Lung (tissue), 17 donors: ENCODE measurements at places on chromosomes 2 and 18.

DNA sequence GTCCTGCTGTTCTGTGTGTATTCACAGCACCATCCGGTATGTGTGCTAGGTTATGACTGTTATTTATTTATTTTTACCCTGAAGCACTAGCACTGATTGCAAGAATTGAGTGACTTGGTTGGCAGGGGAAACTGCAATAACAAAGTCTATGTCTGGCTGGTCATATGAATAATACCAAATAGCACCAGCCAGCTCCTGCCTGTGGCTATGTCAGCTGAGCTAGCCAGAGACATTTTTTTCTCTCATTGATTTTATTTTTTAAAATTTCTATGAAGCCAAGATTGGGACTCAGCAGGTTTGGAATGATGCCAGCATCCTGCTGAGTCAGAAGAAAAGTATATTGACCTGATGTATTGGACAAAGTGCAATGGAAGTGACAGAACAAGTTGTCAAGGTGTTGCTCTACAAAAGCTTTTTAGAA is 188.5 kb upstream of the CDH2 start:
- H3K27ac ChIP-seq = no peak overlapping the region
- H3K4me1 ChIP-seq = no peaks in the 10 kb centered on the region

DNA sequence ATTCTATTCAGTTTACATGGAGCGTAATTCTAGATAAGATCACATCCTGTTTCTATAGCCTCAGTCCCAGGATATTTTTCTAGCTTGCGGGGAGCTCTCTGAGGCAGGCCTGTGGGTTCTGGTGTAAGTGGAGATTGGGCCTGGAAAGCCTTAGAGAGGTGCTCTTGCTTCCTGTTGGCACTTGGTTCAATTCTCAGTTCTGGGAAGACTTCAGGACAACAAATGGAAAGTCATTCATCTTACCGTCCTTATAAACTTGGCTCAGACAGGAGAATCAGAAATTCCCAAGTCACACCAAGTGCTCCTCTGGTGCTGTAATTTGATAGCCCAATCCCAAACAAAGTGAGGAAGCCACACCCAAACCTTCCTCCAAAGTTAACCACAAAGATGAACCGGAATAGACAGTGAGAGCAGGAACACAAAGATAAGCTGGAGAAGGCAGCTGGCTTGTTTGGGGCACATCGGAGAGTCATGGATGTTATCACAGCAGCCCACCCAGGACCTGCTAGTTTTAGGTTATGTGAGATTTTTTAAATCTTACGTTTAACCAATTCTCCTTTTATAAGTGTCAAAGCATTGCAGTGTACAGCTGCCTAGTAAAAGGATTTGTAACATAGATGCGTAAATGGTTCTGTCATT is 144.3 kb upstream of the MAP3K20 start:
- no peaks in the 10 kb centered on the region for H3K27me3 ChIP-seq
- H3K27ac ChIP-seq = peak overlapping the region; percentile 82
- no peak for DNase-seq

GRCh38 chr2:136361521-136361920 is 243.6 kb upstream of the CXCR4 start:
- H3K36me3 ChIP-seq = no peaks in the 10 kb centered on the region
- no peak overlapping the region for H3K27ac ChIP-seq
- DNase-seq = no peak

DNA sequence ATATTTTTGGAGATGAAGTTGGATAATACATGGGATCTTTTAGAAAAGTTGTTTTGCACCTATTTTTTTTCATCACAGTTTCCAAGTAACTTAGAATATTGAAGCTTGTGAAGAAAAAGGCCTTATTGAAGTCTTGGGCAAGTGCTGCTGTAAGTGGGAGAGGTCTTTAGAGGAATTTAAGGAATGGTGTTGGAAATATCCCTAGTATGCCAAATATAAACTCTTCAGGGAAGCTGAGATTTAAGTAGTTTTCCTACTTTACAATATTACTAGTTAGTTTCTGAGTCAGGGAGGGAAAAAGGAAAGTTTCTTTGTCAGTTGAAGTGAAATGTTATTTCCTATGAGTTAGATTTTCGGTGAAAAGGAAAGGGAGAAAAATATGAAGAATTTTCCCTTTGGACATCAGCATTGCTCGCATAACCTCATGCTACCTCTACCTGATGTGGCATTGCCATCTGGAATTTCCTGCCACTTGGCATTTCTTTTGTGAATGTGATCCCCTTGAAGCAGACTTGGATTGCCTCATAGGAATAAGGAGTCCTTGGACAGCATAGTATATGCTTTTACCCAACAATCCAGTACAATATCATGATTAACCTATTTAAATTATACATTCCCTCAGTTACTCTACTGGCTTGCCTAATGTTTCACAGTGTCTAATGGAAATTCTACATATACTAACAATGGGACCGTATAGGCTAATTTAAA is 12.1 kb downstream of the PLEKHH2 start:
- H3K27ac ChIP-seq = no peak overlapping the region
- peaks cover 26% of the 10 kb centered on the region for H3K36me3 ChIP-seq
- DNase-seq = peak; percentile 76
- H3K4me3 ChIP-seq = no peak overlapping the region
- H3K4me1 ChIP-seq = peaks cover 25% of the 10 kb centered on the region

DNA sequence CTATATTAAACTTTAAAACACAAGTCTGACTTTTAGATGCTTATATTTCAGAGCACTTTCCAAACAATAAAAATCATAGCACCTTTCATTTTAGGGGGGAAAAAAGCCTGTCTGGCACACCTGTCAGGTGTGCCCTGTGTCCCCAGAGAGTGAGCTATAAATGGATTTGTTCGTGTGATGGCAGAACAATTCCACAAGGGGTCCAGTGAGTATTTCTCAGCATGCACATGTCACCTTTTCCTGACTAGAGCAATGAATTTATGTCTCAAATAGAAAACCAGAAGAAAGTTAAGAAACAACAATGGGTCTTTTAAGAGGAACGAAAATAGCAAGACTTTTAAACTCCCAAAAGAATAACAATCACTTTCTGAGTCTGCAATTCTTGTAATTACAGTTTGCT is 55.9 kb downstream of the ACVR1C start:
- H3K27me3 ChIP-seq = no peaks in the 10 kb centered on the region
- DNase-seq = no peak
- H3K4me3 ChIP-seq = no peak overlapping the region
- no peak overlapping the region for H3K27ac ChIP-seq

- no peaks in the 10 kb centered on the region for H3K4me1 ChIP-seq
- no peak overlapping the region for H3K4me3 ChIP-seq
- no peaks in the 10 kb centered on the region for H3K36me3 ChIP-seq
- no peak for DNase-seq
- no peak overlapping the region for H3K27ac ChIP-seq
Observed at GRCh38 chr18:60120231-60120750, 220.5 kb downstream of the PMAIP1 start.
